ENCODE measurements at places on chromosomes 12 and 14.

- no peak for DNase-seq
These were observed 353.1 kb downstream of the NAV3 start for GRCh38 chr12:78183824-78184223.

DNA sequence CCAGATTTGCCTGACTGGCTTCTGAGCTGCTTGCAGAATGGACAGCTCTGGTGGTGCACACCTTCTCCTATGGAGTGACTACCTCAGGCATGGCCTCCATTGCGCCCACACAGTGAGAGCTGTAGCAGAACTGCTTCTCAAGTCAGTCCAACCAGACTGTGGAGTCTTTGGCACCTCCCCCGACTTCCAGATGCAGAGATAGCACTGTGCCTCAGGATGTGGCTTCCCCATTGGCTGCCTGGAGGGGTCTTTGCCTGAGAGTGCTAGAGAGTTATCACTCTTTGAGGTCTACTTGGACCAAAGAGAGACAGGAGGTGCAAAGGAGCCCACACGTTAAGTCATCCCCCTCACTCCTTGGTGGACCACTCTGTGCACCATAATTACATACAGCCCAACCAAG is 44.8 kb upstream of the FRS2 start:
- DNase-seq, result no peak

- no peak for DNase-seq
These were observed 93.2 kb upstream of the C14orf180 start for GRCh38 chr14:104486222-104486923.

DNA sequence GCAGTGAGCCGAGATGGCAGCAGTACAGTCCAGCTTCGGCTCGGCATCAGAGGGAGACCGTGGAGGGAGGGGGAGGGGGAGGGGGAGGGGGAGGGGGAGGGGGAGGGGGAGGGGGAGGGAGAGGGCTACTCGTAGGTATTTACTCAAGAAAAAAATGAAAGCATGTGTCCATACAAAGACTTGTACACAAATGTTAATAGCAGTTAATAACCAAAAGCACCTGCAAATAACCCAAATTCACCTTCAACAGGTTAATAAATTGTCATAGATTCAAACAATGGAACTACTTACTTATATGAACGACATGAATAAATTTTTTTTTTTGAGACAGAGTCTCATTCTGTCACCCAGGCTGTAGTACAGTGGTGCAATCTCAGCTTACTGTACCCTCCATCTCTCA is 152.4 kb downstream of the BRMS1L start:
- DNase-seq, result no peak

DNA sequence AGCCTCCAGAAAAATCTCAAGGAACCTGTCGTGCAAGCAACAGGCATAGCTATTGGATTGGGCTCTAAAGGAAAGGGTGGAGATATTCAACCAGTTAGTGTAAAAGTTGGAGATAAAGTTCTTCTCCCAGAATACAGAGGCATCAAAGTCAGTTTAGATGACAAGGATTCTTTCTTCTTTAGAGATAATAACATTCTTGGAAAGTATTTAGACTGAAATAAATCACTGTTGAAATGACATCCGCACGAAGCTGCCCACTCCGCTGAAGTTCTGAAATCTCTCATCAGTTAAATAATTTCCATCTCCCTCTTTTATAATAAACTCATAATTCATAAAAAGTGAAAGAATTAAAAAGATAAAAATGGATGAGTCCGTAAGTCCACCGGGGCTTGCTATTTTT is 1354.9 kb upstream of the TMEM132C start:
- DNase-seq, result no peak

- no peak for DNase-seq
These were observed 14.6 kb downstream of the RAPGEF3 start for GRCh38 chr12:47744005-47744651.

- DNase-seq, result peak; percentile 47
These were observed 87.3 kb downstream of the PHLDA1 start for GRCh38 chr12:75944097-75944904.

- DNase-seq, result peak; percentile 65
These were observed 197.0 kb downstream of the DAD1 start for GRCh38 chr14:22391908-22392565.

DNA sequence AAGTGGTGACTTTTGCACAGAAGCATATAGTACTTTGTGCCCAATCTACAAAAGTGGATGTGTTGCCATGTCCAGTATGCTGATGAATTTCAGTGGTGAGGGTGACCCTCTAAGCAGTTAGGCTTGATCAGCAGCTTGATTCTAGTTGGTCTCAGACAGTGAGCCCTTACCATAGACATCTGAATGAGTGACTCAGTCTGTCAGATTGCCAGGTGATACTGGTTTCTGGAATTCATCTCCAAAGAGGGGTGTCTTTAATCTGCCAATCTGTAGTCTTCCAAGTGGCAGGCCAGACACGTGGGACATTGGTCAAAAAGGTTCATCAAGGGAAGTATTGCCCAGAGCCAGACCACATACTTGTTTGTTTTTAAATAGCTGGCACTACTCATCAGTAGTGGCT is 187.4 kb upstream of the SLC16A7 start:
- DNase-seq, result no peak

DNA sequence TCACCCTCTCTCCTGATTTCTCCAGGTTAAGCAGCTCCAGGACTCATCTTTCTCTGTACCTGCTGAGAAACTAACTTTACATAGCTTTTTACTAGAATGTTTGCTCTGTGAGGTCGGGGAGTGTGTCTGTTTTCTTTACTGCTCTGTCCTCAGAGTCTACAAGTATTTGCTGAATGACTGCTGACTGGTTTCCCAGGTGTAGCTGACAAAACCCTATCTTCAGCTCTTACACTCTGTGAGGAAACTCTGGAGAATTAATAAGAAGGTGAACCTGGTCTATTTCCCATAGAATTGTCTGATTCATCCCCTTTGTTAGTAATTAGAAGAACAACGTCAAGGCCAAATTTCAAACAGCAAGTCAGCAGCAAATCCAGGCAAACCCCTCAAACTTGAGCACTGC is 226.8 kb downstream of the ZFP36L1 start:
- DNase-seq, result no peak

DNA sequence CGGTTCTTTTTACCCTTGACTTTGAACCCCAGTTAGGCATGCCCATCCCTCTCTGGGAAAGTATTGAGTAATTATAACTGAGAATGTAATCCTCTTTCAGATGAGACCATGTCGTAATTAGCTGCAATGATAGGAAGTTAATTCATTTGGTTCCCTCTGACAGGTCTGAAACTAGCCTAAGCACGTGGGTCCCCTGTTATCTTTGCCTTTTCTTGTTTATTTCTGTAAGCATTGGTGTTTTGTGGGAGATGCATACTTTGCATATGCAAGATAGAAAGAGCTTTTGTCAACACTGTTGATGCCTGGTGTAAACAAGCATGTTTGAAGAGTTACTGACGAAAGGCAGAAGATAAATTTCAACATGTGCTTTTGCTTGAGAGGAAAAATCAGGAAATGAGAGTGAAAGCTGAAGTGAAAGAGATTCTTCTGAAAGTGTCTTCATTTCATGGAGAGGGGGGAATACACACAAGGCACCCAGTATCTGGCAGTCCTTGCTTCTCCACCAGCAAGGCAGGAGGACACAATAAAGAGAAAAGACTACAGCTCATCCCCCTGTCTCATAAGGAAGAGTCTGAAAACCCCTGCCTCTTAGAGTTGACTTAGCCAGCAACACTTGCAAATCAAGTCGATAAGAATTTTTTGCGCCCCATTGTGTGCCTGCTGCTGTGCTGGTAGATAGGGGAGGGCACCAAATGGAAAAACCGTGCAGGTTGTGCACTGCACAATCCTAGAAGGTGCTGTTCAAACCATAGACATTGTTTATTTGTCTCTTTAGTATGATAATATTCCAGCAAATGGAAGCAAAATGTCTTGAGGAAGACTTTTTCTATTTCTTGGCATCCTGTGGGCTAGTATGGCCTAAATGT is 77.8 kb downstream of the SLC24A4 start:
- DNase-seq, result no peak

DNA sequence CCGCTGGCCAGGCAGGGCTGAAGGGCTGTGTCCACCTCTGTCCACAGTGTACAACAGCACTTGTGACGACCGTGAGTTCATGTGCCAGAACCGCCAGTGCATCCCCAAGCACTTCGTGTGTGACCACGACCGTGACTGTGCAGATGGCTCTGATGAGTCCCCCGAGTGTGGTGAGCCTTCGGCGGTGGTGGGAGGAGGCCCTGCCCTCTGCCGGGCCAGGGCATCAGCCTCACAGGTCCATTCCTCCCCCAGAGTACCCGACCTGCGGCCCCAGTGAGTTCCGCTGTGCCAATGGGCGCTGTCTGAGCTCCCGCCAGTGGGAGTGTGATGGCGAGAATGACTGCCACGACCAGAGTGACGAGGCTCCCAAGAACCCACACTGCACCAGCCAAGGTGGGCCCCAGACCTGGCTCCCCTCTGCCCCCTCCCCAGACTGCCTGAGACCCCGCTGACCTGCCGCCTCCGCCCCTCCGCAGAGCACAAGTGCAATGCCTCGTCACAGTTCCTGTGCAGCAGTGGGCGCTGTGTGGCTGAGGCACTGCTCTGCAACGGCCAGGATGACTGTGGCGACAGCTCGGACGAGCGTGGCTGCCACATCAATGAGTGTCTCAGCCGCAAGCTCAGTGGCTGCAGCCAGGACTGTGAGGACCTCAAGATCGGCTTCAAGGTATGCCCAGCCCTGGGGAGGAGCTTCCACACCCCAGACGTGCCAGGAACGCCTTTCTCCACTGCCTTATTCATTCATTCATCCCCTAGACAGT is 20.8 kb upstream of the NXPH4 start:
- DNase-seq, result no peak

DNA sequence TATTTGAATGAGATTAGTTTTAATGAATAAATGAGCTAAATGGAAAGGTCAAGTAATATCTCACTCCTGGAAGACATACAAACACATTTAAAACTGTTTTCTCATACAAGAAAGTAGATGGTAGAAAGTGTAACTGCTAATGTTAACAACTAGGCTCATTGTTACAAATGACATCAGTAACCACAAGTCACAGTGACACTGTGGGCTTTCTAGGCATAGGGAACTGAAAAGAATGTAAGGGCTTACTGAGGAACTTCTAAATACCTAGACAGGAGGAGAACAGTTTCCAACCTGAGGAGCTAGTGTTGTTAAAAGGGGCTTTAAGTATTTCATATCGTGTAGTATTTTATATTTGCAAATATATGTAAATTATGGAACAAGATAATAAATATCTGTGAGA is 17.5 kb upstream of the ERGIC2 start:
- DNase-seq, result no peak

GRCh38 chr12:55736780-55737580 is 5.9 kb upstream of the GDF11 start:
- peak; percentile 74 for DNase-seq

GRCh38 chr12:4293299-4293965 is 19.9 kb downstream of the CCND2 start:
- no peak for DNase-seq

DNA sequence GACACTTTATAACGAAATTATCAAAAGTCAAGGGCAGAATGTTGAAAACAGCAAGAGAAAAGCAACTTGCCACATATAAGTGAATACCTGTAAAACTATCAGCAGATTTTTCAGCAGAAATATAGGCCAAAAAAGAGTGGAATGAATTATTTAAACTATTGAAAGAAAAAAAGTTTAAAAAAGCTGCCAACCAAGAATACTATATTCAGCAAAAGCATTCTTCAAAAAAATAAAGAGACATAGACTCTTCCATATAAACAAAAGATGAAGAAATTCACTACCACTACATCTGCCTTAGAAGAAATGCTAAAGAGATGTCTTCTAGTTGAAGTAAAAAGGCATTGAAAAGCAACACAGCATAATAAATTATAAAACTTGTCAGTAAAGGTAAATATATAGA is 80.6 kb upstream of the CPNE8 start:
- DNase-seq, result no peak

- DNase-seq, result peak; percentile 8
These were observed 27.7 kb upstream of the PEX5 start for GRCh38 chr12:7161811-7162210.

DNA sequence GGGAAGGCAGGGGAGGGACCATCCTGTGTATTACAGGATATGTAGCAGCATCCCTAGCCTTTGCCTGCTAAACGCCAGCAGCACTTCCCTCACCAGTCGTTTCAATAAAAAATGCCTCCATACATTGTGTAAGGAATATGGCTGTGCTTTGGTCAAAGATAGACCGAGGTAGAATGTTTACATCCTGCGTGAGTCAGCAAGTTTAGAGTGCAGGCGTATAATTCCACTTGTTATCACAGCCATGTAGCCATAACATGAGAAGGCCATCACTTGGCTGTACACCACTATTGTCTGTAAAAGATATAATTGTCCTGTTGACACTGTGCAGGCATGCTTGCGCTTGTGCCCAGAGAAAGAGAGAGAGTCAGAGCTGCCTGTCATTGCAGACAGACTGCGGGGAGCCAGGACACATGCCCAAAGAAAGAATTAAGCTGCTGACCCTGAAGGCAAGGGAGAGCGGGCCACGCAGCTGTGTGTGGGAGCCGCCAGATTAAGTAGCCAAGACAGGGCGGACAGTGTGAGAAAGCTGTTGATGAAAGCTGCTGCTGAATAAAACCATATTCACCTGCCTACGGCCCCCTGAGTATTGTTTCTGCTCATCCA is 68.4 kb downstream of the CRACR2A start:
- no peak for DNase-seq

DNA sequence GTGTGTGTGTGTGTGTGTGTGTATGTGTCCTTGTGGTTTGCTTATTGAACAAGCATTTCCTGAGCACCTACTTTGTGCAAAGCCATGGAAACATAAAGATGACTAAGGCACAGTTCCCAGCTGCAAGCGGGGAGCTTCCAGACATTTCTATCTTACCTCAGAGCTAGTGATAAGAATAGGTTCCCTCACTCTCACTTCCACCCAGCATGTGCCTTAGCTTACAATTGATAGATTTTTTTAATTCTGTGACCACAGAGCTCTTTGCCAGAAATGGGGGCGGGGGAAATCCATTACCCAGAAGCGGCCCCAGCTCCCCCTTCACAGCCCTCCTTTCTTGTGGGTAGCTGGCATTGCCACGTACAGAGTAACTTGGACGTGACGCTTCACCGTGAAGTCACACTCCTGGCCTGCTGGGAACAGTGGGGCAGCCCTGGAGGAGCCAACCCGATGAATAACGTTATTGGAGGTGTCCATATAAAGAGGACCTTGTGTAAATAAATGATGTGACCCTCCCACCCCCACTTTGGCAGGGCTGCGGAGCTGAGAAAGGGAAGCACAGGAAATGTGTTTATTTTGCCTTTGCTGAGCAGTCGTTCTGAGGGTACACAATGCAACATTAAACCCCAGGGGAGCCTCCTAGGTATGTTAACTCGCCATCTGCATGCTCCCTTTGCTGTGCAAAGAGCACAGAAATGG is 238.9 kb downstream of the CHST11 start:
- DNase-seq, result peak; percentile 49

- no peak for DNase-seq
These were observed 344.2 kb downstream of the ATP23 start for GRCh38 chr12:58285551-58285950.

DNA sequence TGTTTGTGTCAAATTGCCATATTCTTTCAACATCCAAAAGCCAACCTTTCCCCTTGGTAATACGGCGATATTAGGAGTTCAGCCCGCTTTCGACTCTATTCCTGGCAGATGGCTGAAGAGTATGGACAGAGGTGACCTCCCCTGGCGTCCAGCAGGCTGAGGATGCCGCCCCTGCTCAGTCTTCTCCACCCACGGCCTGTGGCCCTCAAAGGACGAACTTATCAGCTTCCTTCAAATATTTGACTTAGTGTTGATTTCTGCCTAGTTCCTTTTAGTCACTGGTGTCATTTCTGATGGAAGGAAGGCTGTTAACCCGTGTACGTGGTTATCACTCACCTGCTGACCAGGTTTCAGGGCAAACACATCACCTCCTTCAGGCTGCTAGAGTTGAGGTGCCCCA is 65.0 kb downstream of the TESC start:
- DNase-seq, result no peak

- no peak for DNase-seq
These were observed 30.7 kb downstream of the AP5M1 start for GRCh38 chr14:57299511-57299910.

Data from hepatic stellate cell (primary cell).